ENCODE measurements at places on chromosomes 4 and X.

- no peak for DNase-seq
Observed at GRCh38 chr4:136800248-136800647, 732.0 kb downstream of the PCDH18 start.

DNA sequence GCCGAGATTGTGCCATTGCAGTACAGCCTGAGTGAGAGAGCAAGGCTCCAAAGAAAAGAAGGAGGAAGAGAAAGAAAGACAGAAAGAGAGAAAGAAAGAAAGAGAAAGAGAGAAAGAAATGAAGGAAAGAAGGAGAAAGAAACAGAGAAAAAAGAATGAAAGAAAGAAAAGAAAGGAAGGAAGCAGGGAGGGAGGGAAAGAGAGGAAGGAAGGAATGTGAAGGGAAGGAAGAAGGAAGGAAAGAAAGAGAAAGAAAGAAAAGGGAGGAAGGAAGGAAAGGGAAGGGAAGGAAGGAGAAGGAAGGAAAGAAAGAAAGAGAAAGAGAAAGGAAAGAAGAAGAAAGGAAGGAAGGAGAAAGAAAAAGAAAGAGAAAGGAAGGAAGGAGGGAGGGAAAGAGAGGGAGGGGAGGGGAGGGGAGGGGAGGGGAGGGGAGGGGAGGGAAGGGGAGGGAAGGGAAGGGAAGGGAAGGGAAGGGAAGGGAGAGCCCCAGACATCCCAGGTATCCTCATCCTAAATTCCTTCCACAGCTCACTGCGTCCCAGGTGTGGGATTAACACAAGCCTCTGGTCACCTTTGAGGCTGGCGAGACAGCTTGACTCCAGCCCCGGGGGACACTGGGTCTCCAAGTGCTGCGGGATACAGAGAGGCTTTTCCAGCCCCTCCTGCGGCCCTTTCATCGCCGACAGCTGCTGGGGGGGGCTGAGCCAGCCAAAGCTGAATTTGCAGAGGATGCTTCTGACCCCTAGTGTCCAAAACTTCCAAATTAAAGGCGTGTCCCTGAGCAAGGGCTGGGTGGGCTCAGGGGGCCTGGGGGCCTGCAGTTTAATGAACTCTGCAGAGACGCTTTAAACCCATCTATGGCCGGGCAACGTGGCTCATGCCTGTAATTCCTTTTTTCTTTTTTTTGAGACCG lies 24.2 kb upstream of the CSF2RA start:
- no peak for DNase-seq

DNA sequence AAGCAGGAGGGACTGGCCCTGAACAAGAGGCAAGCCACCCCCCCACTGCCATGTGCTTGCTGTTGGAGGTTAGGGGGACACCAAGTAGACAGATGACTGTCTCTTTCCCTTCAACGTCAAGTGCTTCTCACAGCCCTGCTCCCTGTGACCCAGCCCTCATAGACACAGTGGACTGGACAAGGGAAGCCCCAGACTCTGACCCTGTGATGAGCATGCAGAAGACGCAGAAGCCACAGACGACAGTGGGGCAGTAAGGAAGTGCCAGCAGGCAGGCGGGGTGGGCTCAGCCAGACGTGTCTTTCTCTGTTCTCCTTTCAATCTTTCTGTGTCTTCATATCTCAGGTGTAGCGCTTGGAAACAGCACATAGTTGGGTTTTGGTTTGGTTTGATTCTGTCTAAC lies 2.4 kb upstream of the L1CAM start:
- no peak for DNase-seq

- no peak for DNase-seq
Observed at GRCh38 chr4:188573104-188573503, 433.9 kb downstream of the TRIML1 start.

GRCh38 chr4:7839856-7840255 lies 99.8 kb downstream of the AFAP1 start:
- DNase-seq: no peak

DNA sequence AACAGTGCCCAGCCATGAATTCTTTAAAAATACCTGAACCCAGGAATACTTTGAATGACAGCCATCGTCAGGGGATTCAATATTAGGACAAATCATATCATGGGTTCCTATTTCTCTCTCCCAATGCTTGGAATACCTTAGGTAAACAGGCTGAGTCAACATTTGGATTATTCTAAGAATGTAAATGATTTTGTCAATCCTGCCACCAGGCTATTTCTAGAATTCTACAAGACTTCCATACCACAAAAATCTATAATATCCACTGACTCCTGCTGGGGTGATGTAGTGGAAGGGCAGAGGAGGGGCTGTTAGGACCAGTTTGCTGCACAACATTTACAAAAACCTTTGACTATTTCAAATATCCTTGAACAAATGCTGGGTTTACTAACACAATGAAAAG lies 65.2 kb downstream of the IGFBP7 start:
- DNase-seq: no peak
